ENCODE measurements at places on chromosomes 4 and X.

DNA sequence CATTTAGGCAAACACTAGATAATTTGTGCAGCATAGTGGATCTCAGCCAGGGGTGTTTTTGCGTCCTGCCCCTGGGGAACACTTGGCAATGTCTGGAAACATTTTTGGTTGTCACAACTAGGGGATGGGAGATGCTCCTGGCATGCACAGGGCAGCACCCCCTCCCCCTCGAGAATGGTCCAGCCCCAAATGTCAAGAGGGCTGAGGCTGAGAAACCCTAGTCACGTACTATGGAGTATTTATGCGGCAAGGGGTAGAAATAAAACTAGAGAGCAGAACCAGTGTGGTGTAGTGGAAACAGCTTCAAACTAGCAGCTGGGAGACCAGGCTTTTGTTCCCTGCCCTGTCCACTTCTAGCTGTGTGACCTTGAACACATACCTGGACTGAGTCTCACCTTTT lies 38.2 kb upstream of the CLCN4 start:
- no peak for DNase-seq

- no peak for DNase-seq
These were observed 23.3 kb downstream of the ARHGAP24 start for GRCh38 chr4:85498068-85498733.

GRCh38 chr4:69032847-69033638 lies 63.2 kb upstream of the UGT2B7 start:
- DNase-seq, result no peak

DNA sequence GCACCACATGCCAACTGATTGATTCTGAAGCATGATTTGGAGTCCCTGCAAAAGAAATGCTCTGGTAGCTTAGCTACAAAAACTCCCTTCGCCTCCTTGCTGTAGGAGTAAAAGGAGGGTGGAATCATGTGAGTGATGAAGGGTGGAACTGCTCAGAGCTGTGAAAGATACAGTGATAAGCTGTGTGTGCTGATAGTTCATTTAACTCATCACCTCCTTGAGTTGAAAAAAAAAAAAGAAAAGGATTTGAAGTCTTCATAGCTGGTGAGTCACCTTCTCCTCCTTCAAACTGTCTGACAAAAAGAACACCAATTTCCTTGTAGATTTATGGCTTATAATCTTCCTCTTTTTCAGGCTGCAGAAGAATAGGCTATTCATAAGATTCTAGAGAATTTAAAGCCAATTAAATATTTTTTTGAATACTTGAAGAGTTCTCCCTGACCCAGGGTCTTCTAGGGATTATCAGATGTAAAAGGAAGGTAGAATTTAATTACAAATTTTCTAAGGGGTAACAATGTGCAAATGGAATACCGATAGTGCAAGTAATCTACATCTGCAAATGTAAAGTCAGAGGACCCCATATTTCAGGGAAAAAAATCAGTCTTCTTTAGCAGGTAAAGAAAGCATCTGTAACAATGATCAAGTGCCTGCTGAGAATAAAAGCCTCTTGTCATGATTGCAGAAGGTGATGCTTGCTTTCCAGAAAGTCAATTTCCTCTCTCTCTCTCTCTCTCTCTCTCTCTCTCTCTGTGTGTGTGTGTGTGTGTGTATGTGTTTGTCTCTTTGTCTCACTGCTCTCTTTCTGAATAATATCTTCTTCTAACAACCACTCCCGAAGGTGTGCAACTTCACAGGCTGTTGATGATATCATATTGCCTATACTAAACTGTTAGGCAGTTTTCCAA lies 208.8 kb upstream of the VEGFC start:
- DNase-seq, result no peak

GRCh38 chr4:144115519-144115918 lies 25.0 kb downstream of the GYPA start:
- no peak for DNase-seq

GRCh38 chr4:112516471-112517066 lies 589 bp upstream of the NEUROG2 start:
- DNase-seq, result no peak

DNA sequence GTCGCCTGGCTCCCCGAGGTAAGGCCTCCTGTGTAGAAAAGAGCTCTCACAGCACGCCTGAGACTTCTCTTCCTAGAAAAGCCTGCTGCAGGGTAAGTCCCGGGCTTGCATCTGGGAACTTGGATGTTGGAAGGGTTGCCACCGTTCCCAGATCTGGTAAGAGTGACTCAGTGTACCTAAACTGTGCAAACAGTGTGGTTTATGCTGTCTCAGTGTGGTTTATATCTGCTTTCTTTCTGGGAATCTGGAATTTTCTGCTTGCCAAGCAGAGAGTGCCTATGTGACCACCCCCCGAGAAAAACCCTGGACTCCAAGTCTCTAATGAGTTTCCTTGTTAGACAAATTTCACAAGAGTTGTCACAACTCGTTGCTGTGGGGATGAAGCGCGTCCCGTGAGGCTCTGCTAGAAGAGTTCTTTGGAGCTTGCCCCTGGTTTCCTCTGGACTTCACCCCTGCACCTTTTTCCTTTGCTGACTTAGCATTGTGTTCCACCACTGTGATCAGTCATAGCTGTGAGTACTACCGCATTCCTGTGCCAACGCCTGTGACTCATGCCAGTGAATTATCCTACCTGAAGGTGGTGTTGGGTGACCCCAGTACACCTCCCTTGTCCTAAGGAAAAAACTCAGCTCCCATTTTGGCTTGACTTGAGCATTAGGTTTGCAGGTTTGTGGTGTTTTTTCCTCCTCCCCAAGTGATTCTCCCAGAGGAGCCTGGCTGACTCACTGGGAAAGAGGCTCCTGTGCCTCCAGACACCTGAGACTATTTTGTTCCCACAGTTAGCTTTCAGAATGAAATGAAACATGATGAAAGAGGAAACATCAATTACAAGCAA lies 14.5 kb downstream of the SLC2A9 start:
- no peak for DNase-seq

GRCh38 chr4:124105212-124105611 lies 607.3 kb downstream of the ANKRD50 start:
- no peak for DNase-seq

DNA sequence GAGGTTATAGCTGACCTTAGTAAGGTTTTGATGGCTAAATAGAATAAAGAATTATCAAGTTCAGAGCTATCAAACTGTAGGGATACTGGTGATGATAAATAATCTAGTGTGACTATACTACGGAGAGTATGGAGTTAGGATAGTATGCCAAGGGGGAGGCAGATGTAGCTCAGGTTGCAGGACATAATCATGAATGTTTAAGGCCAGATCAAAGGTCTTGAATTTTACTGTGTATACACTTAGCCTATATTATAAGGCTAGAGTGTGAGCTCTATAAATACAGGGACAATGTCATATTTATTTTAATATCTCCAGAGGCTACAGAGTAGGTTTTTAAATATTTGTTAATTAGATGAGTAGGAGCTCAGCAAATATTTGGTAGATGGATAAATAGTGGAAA lies 131.1 kb upstream of the STIM2 start:
- DNase-seq, result no peak

DNA sequence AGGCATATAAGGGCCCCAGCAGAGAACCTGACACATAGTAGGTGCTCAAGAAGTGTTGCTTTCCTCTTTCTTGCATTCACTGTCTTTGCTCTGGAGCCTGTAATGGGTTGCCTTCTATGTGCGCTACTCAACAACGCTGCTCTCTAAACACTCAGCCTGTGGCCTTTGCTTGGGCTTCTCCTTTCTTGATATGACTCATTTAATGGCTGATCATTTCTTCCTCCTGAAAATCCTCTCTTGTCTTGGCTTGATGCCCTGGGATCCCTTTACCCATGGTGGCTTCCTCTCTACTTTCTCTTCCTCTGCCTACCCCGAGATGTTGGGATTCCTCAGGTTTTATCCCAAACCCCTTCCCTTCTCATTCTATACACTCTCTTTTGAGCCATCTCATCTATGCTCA lies 19.9 kb upstream of the PJA1 start:
- DNase-seq, result no peak

DNA sequence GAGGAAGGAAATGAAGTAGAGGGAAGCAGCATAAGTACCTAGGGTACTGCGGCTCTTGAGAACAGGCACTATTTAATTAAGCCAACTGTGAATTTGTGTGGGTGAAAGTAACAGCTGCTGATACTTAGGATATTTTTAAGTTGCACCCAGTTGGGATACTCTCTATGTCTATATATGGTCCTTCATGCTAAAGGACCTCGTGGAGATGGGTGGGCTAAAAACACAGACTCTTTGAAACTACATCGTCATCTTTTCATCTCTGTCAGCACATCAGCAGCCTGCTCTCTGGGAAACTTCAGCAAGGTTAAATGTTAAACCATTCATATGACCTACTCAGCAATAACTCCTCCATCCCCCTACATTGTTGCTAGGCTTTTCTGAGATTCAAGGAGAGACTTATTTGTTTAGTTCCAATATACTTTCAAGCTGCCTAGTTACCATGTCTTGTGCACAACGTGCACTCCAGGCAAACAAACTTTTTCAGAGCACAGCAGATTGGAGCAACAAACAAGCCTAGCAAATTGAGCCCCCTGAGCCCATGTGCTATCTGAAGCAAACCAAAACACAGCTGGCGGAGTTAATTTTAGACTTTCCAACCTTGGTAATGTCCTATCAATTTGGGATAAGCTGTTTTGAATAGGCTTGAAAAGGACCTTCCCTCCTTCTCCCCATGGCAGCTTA lies 6.2 kb upstream of the MOB1B start:
- DNase-seq, result no peak

DNA sequence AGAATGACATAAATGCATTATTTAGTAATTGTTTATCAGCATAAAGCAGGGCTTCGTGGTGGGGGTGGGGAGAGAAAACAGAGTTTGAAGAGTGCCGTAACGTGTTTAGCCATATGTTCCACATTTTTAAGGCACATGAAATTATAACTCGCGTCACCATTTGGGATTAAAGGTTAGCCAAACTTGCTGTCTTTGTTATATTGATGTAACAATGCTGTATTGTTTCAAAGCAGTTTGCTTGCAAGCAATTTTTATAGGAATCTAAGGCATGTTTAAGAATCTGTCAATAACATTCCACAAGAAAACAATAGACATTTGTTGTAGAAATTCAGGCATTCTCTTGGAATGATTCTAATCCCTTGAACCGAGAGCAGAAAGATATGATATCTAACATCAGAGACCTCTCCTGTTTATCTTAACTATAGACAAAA lies 78.3 kb downstream of the CLDN22 start:
- no peak for DNase-seq

GRCh38 chr4:182354867-182355266 lies 111.7 kb downstream of the TENM3 start:
- DNase-seq, result no peak

- DNase-seq, result no peak
These were observed 455.2 kb downstream of the PCDH7 start for GRCh38 chr4:31175242-31175910.

- DNase-seq, result no peak
These were observed 260.6 kb upstream of the DIAPH2 start for GRCh38 chrX:96424007-96424406.

DNA sequence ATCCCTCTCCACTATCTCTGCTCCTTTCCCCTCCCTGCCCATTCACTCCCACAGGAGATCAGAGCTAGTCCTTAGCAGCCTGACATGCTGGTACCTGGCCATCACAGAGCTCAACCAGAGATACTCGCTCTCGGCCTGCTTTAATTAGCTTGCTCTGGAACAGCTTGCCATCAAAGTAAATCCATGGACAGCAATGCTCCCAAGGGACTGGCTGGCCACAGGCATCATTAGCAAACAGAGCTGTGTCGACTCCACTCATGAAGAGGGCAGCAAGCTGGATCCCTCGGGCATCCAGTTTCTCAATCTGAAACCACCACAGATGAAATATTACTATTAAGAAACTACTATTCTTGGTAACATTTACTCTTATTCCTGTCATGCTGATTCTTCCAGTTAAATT lies 43.4 kb upstream of the PHF8 start:
- DNase-seq, result no peak

Data from stimulated activated CD8-positive, alpha-beta memory T cell treated with anti-CD3 and anti-CD28 coated beads, Interleukin-7, amount 100 ng/mL, for 1 hour (primary cell).